ENCODE measurements at places on chromosomes 7 and 10. TPM values are rescaled to one million over a fixed set of nuclear protein-coding genes. Genes with fewer than 3 reads are reported as not detected.

- peaks cover 8% of the 10 kb centered on the region for H3K27me3 ChIP-seq
- H3K27ac ChIP-seq: no peak overlapping the region
- no peak overlapping the region for H3K4me3 ChIP-seq
- H3K36me3 ChIP-seq: no peaks in the 10 kb centered on the region
- H3K4me1 ChIP-seq: peaks cover 16% of the 10 kb centered on the region
Observed at GRCh38 chr10:75287697-75288096, 51.9 kb upstream of the COMTD1 start.

DNA sequence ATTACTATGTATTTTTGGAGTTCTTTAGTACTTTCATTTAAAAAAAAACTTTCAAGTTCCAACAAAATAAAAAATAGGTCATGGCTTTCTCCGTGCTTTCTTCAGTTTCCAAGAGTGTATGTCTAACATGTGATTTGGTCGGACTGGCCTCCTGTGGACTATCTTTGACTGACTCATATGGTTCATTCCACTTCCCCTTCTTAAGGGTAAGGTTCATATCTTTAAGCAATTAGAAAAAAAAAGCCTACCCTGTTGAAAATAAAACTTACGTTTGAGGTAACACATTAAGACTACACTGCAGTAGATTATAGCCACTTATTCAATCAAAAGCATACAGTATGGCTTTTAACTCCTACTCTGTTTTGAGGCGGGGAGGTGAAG is 112.8 kb upstream of the AHR start:
- no peak overlapping the region for H3K4me3 ChIP-seq
- no peaks in the 10 kb centered on the region for H3K36me3 ChIP-seq
- no peaks in the 10 kb centered on the region for H3K4me1 ChIP-seq
- peak; percentile 70 for DNase-seq

DNA sequence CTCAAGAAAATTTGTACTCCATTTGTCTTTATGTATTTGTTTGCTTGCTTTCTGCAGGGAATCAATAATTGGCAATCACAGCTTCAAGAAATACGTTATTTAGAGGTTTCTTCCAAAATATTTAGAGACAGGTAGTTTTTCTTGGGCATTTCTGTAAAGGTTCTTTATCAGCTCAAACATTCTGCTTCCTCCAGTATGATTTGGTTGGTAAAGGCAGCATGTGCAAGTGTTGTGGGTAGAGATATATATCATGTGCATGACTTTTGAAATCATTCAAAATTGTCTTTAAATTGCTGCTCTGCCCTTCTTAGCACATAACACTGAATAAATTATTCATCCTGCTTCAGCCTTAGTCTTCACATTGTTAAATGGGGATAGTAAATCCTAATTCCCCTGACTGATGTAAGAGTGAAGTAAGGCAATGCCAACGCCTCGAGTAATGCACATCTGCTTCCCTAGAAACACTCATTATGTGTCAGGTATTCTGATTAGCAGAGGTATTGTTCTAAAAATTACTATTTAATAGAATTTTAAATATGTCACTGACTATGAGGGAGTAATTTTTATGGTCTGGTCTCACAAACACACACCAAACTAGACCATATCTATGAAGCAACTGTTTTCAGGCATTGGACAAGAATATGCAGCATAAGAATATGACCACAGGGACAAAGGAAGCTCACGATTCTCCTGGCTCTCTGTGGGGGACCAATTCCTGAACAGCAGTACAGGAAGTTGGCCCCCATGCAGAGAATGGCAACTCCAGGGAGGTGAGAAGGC is 77.3 kb upstream of the AKR1E2 start:
- H3K36me3 ChIP-seq: no peaks in the 10 kb centered on the region
- no peak for DNase-seq
- H3K27me3 ChIP-seq: no peaks in the 10 kb centered on the region

DNA sequence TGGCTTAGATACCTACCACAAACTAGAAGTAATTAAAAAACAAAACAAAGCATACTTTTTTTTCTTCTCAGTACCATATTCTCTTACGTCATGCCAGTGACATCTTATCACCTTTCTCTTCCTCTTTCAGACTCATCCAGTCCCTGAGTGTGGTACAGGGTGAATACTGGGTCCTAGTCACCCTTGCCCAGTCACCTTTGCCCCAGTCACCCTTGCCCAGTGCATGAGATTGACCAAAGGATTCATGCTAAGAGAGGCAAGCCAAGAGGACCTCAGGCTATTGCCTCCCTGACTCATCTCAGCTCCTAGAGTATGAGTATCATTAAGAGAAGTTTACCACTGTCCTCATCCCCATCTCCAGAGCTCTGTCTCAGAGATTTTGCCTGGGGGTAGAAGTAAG is 10.0 kb upstream of the TSPAN12 start:
- no peak for DNase-seq
- H3K27me3 ChIP-seq: no peaks in the 10 kb centered on the region
- no peak overlapping the region for H3K4me3 ChIP-seq
- peaks cover 5% of the 10 kb centered on the region for H3K4me1 ChIP-seq

JAKMIP3 gene
- 0.27 TPM for total RNA-seq

DNA sequence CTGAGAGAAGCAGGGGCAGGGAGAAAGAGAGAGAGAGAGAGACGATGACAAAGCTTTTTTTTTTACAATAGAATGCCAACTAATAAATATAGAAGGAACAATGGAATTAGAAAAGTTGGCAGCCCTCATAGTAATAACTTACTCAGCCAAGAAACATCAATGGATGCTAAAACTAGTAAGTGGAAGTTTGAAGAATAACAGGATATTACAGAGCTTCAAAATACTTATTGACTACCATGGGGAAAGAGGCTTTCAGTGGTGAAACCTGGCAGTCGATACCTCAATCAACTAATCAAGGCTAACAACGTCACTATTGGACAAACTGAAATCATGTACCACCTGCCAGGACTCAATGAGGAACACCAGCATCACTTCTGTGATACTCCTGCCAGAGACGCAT is 100.5 kb upstream of the LRRC4 start:
- no peaks in the 10 kb centered on the region for H3K36me3 ChIP-seq
- peaks cover 14% of the 10 kb centered on the region for H3K4me1 ChIP-seq
- DNase-seq: no peak

All from muscle of leg (tissue), 16 donors.